ENCODE measurements at places on chromosomes 4 and X.

DNA sequence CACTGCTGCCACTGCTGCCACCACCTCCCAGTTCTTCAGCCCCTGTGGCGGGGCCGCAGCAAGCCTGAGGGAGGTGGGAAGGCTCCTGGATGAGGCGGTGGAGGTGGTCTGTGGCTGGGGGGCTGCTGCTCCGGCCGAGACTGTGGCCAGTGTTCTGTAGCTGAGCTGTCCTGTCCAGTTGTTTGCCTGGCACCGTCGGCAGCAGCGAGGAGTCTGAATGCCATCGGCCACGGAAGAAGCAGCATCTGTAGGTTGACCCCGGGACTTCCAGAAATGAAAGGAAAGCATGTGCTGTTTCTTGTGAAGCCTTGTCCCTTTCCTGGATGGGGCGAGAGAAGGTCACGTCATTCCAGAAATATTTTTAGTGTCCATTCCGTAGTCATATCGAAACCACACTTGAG is 3.3 kb downstream of the C4orf54 start:
- DNase-seq = no peak
- peak overlapping the region; percentile 78 for H3K4me3 ChIP-seq
- H3K27me3 ChIP-seq = no peaks in the 10 kb centered on the region
- peaks cover 30% of the 10 kb centered on the region for H3K4me1 ChIP-seq

DNA sequence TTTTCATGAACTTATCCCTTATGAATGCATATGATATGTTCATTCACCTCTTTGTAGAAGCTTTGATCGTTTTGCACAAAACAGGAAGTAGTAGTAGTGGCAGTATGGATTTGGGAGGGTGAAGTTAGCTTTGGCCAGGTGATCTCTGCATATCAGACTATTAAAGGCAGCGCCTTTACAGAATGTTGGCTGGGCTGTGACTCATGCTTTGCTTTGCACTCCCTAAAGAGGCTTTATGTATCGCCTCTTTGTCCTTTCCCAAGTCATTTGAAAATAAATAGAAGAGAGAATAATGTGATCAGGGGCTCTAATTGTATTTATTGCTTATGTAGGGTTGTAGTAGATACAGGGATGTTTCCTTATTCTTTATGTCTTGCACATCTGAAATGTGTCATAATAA is 50.4 kb downstream of the SHROOM3 start:
- H3K27ac ChIP-seq = no peak overlapping the region
- DNase-seq = no peak
- no peaks in the 10 kb centered on the region for H3K4me1 ChIP-seq
- no peak overlapping the region for H3K4me3 ChIP-seq
- H3K27me3 ChIP-seq = no peaks in the 10 kb centered on the region
- H3K36me3 ChIP-seq = no peaks in the 10 kb centered on the region

GRCh38 chr4:11503166-11503565 is 74.5 kb upstream of the HS3ST1 start:
- DNase-seq = no peak
- no peak overlapping the region for H3K27ac ChIP-seq
- H3K27me3 ChIP-seq = no peaks in the 10 kb centered on the region
- no peaks in the 10 kb centered on the region for H3K4me1 ChIP-seq

- H3K27ac ChIP-seq = no peak overlapping the region
- H3K4me3 ChIP-seq = no peak overlapping the region
- H3K27me3 ChIP-seq = no peaks in the 10 kb centered on the region
- DNase-seq = no peak
- H3K4me1 ChIP-seq = no peaks in the 10 kb centered on the region
- no peaks in the 10 kb centered on the region for H3K36me3 ChIP-seq
Measured at GRCh38 chr4:52192721-52193135, 141.6 kb downstream of the SPATA18 start.

GRCh38 chr4:104501290-104501689 is 6.6 kb upstream of the CXXC4 start:
- H3K4me1 ChIP-seq = no peaks in the 10 kb centered on the region
- H3K36me3 ChIP-seq = no peaks in the 10 kb centered on the region
- H3K4me3 ChIP-seq = no peak overlapping the region
- no peaks in the 10 kb centered on the region for H3K27me3 ChIP-seq

GRCh38 chrX:21905313-21905712 is 35.2 kb upstream of the SMS start:
- peaks cover 13% of the 10 kb centered on the region for H3K36me3 ChIP-seq
- no peak overlapping the region for H3K27ac ChIP-seq
- H3K4me1 ChIP-seq = no peaks in the 10 kb centered on the region
- no peak overlapping the region for H3K4me3 ChIP-seq
- no peaks in the 10 kb centered on the region for H3K27me3 ChIP-seq
- no peak for DNase-seq

- no peak overlapping the region for H3K27ac ChIP-seq
- no peaks in the 10 kb centered on the region for H3K4me1 ChIP-seq
- H3K27me3 ChIP-seq = no peaks in the 10 kb centered on the region
- H3K4me3 ChIP-seq = no peak overlapping the region
Measured at GRCh38 chr4:183812567-183812966, 92.5 kb upstream of the STOX2 start.

- H3K36me3 ChIP-seq = peaks cover 49% of the 10 kb centered on the region
- DNase-seq = no peak
- no peak overlapping the region for H3K27ac ChIP-seq
- no peaks in the 10 kb centered on the region for H3K27me3 ChIP-seq
- H3K4me3 ChIP-seq = no peak overlapping the region
- peaks cover 5% of the 10 kb centered on the region for H3K4me1 ChIP-seq
Measured at GRCh38 chr4:168998596-168998995, 11.5 kb downstream of the CBR4 start.
